ENCODE measurements at places on chromosomes 12 and 14.
A peak's percentile ranks its signal among the peaks of the same experiment; 100 is the strongest.

DNA sequence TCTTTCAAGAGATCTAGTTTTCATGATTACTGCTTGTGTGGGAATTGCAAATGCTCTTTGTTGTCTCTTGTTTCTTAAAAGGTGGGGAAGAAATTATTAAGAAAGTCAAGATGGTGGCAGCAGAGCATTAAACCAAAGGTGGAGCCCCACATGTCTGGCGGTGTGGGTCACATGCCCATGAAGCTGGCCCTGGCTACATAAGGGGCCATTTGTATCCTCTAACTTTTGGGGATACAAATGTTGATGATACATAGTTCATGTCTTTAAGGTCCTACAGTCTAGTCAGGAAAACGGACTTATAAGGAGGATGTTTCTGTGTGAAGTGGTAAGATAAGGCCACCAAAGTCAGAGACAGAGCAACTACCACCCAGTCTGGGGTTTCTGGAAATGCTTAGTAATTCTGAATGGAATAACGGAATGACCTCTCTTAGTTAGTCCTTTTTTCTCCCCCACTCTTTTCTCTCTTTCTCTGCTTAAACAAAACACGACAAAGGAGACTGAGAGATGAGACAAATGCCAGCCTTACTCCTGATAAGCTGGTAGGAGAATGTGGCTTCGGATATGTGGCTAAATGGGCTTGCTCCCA lies 39.9 kb upstream of the PTHLH start:
- DNase-seq, result no peak

DNA sequence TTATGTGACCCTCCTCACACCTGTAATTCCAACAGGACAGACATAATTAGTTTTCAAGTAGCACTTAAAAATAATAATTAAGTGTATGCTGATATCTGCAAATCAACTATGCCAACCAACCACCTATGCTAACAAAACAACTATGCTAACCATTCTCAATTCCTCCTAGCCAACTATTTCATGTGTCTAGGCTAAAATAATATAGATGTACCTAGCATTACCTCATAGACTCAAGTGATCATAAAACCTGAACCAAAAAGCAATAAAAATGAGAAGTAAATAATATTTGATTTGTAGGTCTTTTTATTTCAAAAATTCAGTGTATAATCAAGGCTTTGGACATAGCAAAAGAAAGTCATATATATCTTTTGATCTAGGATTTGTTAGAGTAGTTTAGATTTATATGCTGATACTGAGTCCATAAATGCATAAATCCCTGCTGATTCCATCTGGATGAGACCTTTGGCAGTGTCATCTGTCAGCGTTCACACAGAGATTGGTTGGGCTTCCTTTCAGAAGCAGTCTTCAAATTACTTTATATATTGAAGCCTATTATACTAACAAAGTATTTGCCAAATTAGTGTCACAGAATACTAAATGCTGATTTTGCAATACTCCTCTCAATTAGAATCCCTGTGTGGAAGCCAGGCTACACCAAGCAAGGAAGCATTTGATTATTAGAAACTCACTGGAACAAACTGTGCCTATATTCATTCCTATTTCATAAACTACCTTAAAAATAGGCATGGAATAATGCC lies 101.4 kb upstream of the PPM1H start:
- DNase-seq, result no peak

DNA sequence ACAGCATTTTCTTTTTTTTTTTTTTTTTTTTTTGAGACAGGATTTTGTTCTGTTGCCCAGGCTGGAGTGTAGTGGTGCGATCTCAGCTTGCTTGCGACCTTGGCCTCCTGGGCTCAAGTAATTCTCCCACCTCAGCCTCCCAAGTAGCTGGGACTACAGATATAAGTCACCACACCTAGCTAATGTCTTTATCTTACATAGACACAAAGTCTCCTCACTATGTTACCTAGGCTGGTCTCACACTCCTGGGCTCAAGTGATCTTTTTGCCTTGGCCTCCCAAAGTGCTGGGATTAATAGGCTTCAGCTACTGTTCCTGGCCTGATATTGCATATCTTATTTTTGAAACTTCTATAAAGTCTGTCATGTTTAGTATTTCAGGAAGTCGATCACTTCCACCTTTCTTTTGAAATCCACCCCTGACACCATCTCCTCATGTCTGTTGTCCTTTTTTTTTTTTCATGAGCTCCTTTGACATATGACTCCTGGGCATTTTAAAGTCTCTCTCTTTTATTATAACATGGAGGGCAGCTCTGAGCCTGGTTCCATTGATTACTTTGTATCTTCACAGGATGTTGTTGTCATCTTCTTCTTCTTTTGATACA lies 5.9 kb upstream of the A2ML1 start:
- no peak for DNase-seq

- DNase-seq, result no peak
These were observed 33.4 kb upstream of the PLEKHG6 start for GRCh38 chr12:6276956-6277620.

- DNase-seq, result peak; percentile 52
These were observed 23.5 kb upstream of the INF2 start for GRCh38 chr14:104665657-104666522.

- DNase-seq, result no peak
These were observed 22.9 kb downstream of the VCPKMT start for GRCh38 chr14:50093496-50093895.

DNA sequence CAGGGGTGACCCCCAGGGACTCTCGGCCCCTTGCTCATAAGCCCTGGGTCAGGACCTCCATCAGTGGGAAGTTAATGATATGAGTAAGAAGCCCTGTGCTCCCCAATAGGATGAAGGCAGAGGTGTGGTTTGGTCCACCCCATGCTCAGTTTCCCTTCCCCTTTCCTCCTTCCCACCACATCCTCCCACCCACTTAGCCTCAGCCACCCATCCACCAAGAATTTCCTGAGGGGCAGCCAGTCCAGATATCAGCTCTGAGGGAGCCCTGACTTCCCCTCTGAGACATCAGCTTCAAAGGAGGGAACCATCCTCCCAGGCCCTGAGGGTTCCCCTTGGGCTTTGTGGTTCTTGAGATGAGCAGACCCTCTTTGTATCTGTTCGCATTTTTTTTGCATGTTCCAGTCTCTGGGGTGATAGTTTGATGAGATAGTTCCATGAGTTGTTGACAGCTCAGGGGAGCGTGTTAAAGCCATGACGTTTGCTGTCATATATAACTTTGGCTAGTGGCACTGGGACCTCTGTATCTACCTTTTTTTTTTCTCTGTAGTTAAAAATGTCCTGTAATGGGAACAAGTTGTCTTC lies 71.2 kb downstream of the LGMN start:
- no peak for DNase-seq
